Metanephros (tissue), 2 donors: ENCODE measurements at places on chromosomes 4 and X. TPM values are rescaled to one million over a fixed set of nuclear protein-coding genes. Genes with fewer than 3 reads are reported as not detected.

The FAM184B gene
- 1.6 TPM for total RNA-seq

The CABS1 gene
- not detected for total RNA-seq

The ADGRL3 gene
- total RNA-seq, result 53.1 TPM

The BEND2 gene
- total RNA-seq, result not detected

The SPP1 gene
- total RNA-seq, result 265 TPM

The AVPR2 gene
- 4.1 TPM for total RNA-seq

The MAPK10 gene
- total RNA-seq, result 155 TPM

The PLP1 gene
- 7.2 TPM for total RNA-seq

The ADGRG2 gene
- 7.3 TPM for total RNA-seq

The XK gene
- 7.8 TPM for total RNA-seq

The HEPH gene
- 53.5 TPM for total RNA-seq

The ADAMTS3 gene
- total RNA-seq, result 9.8 TPM

The ETDA gene
- total RNA-seq, result not detected

The DDX53 gene
- total RNA-seq, result not detected

The AKAP14 gene
- total RNA-seq, result not detected
